Stimulated activated memory B cell treated with anti-CD40 and anti-IgM and Interleukin-4, amounts not matched to agents 10 μg/mL and 1 μg/mL and 100 μg/mL, for 72 hours (primary cell): ENCODE measurements at places on chromosomes 3 and 15.

DNA sequence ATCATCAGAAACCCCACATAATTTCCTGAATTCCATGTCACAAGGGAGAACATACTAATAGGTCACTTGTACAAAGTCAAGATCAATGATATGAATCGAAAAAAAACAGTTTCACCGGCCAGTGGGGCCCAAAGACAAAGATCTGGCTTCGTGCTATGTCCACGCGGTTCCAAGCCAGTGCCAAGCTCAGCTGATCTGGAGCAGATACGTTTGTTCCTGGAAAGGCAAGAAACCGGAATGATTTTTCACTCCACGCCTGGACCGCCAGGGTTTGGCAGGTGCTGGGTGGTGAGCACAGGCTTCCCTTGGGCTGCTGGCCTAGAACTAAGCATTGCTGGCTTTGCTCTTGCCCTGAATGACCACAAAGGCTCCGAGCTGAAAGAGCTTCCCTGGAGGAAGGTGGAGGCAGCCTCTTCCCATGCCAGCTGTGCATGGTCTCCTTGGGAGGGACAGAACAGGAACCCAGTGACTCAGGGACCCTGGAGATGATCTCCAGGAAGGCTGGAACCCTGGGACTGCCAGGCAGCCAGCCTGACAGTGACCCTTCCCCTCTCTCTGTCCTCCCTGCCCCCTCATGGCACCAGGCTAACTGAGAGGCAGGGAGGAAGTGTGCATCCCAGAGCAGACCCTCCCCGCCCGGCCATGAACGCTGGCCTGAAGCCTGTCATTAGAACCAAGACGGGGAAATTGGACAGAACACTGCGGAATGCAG lies 40.9 kb downstream of the TRPM1 start:
- H3K4me3 ChIP-seq = no peak overlapping the region
- peaks cover 5% of the 10 kb centered on the region for H3K4me1 ChIP-seq
- H3K36me3 ChIP-seq = peaks cover 5% of the 10 kb centered on the region
- H3K27ac ChIP-seq = no peak overlapping the region
- ATAC-seq = no peak

DNA sequence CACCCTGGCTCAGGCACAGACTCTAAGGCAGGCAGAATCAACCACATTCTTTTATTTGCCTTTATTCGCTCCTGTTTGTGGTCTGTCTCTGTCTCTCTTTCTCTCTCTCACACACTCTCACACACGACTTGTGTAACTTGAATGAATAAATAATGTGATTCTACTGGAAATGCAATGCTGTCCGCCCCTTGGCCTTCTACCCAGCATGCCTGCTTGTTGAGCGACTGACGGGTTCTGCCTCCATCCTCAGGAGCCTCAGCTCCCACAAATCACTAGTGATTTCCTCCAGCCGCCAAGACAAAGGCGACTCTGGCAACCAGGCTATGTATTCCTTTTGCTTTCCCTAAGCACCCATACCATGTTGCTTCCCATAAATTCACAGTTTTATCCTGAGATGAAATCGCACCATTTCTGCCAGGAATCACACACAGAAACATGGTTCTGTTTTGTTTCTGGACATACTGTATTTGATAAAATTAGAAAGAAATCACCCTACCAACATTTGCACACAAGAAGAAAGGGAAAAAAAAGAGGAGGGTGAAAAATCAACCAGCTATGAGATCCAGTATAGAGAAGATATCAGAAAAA lies 460.8 kb downstream of the MAGI1 start:
- no peak overlapping the region for H3K27ac ChIP-seq
- H3K4me1 ChIP-seq = no peaks in the 10 kb centered on the region
- H3K4me3 ChIP-seq = no peak overlapping the region

GRCh38 chr3:27176256-27176655 lies 192.9 kb downstream of the NEK10 start:
- no peak overlapping the region for H3K27ac ChIP-seq
- H3K36me3 ChIP-seq = no peaks in the 10 kb centered on the region
- peak; percentile 43 for ATAC-seq
- no peaks in the 10 kb centered on the region for H3K27me3 ChIP-seq
- no peak overlapping the region for H3K4me3 ChIP-seq

DNA sequence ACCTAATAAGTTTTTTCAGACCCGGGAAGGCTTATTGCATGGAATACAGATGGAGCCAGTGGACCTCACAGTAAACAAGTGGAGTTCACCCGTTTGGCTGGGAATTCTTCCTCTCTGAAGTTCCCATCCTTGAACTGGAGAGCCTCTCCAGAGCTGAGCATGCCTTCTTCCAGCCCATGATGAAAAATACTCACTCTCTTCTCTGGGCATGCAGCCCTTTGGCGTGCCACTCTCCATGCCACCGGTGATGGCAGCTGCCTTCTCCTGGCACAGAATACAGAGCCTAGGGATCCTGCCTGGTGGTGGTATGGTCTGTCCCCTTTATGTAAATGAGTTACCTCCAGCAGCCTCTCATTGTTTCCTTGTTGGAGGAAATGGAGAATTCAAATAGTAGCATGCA lies 150.8 kb downstream of the LEKR1 start:
- no peaks in the 10 kb centered on the region for H3K27me3 ChIP-seq
- H3K27ac ChIP-seq = peak overlapping the region; percentile 99
- peaks cover 6% of the 10 kb centered on the region for H3K36me3 ChIP-seq
- ATAC-seq = no peak
- H3K4me1 ChIP-seq = peaks cover 38% of the 10 kb centered on the region

- peaks cover 6% of the 10 kb centered on the region for H3K4me1 ChIP-seq
- no peak overlapping the region for H3K4me3 ChIP-seq
- H3K36me3 ChIP-seq = no peaks in the 10 kb centered on the region
- no peak overlapping the region for H3K27ac ChIP-seq
- ATAC-seq = no peak
Measured at GRCh38 chr15:62486041-62486440, 321.0 kb upstream of the C2CD4B start.

GRCh38 chr15:25415217-25415616 lies 23.6 kb downstream of the UBE3A start:
- no peak overlapping the region for H3K27ac ChIP-seq
- H3K27me3 ChIP-seq = no peaks in the 10 kb centered on the region
- no peak for ATAC-seq
- H3K4me1 ChIP-seq = peaks cover 73% of the 10 kb centered on the region

DNA sequence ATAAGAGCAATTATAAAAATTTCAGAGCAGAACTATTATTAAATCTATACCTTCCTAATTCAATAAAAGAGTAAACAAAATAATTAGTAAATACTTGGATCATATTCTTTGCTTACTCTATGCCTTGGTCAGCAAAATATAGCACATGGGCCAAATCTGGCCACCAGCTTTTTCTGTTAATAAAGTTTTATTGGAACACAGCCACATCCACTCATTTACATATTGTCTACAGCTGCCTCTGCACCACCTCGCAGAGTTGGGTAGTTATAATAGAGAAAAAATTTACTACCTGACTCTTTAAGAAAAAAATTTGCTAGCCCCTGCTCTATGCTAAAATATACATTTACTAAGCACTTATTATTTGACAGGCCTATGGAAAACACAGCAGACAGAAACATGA lies 32.2 kb upstream of the GANC start:
- no peak overlapping the region for H3K27ac ChIP-seq
- no peak overlapping the region for H3K4me3 ChIP-seq
- H3K27me3 ChIP-seq = no peaks in the 10 kb centered on the region
- no peak for ATAC-seq
- peaks cover 48% of the 10 kb centered on the region for H3K36me3 ChIP-seq

- H3K27me3 ChIP-seq = no peaks in the 10 kb centered on the region
- H3K27ac ChIP-seq = no peak overlapping the region
- no peak overlapping the region for H3K4me3 ChIP-seq
- peaks cover 75% of the 10 kb centered on the region for H3K36me3 ChIP-seq
- ATAC-seq = no peak
- H3K4me1 ChIP-seq = no peaks in the 10 kb centered on the region
Measured at GRCh38 chr3:113454630-113455029, 13.3 kb upstream of the CFAP44 start.

DNA sequence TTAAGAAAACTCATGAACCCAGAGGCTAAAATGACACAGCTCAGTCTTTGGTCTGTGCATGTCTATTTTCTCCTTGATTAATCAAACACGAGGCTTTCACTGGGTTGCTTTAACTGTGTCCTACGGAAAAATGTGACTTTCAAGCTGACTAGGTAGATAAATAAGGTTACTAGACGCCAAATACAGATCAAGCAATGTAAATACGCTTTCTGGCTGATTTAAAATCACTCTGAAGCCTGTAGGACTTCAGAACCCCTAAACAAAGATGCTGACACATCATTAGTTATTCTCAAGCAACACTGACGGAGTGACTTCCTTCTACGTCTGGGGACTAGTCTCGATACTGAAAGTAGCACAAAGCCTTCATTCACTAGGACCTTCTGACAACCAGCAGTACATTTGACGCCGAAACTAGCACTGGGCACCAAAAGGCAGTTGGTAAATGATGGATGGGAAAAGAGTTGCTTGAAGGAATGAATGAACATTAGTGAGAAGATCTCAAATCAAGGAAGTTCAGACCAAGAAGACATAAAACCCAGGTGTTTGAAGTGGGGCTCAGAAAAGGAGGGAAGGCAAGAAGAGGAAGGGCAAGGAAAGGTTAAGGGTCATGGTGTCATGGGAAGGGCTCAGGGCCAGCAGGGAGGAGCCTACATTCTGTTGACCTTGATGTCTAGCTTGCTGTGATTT lies 67.1 kb upstream of the CDV3 start:
- H3K27me3 ChIP-seq = no peaks in the 10 kb centered on the region
- H3K36me3 ChIP-seq = no peaks in the 10 kb centered on the region
- peak; percentile 92 for ATAC-seq
- peaks cover 13% of the 10 kb centered on the region for H3K4me1 ChIP-seq
- peak overlapping the region; percentile 90 for H3K27ac ChIP-seq
- H3K4me3 ChIP-seq = peak overlapping the region; percentile 70

- no peaks in the 10 kb centered on the region for H3K36me3 ChIP-seq
- no peak for ATAC-seq
- H3K27me3 ChIP-seq = peaks cover 7% of the 10 kb centered on the region
- H3K27ac ChIP-seq = no peak overlapping the region
- peaks cover 7% of the 10 kb centered on the region for H3K4me1 ChIP-seq
- peak overlapping the region; percentile 58 for H3K4me3 ChIP-seq
Measured at GRCh38 chr15:49421991-49422390, 1.1 kb upstream of the FGF7 start.

DNA sequence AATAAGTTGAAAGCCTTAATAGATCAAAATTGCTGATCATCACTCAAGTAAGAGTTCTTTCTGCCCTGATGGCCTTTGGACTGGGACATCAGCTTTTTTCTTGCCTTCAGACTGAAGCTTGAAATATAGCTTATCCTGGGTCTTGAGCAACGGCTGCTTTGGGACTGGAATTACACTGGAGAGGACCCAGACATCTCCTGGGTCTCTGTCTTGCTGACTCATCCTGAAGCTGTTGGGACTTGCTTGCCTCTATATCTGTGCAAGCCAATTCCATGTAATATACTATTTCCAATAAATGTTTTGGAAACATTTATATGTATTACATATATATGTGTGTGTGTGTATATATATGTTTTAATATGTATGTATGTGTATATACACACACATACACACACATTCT lies 260.2 kb downstream of the PDZRN3 start:
- no peak overlapping the region for H3K27ac ChIP-seq
- no peaks in the 10 kb centered on the region for H3K4me1 ChIP-seq
- H3K36me3 ChIP-seq = no peaks in the 10 kb centered on the region
- H3K4me3 ChIP-seq = no peak overlapping the region
- ATAC-seq = no peak
- no peaks in the 10 kb centered on the region for H3K27me3 ChIP-seq

GRCh38 chr3:79994397-79994796 lies 226.6 kb upstream of the ROBO1 start:
- no peaks in the 10 kb centered on the region for H3K27me3 ChIP-seq
- H3K27ac ChIP-seq = no peak overlapping the region
- H3K4me1 ChIP-seq = no peaks in the 10 kb centered on the region

DNA sequence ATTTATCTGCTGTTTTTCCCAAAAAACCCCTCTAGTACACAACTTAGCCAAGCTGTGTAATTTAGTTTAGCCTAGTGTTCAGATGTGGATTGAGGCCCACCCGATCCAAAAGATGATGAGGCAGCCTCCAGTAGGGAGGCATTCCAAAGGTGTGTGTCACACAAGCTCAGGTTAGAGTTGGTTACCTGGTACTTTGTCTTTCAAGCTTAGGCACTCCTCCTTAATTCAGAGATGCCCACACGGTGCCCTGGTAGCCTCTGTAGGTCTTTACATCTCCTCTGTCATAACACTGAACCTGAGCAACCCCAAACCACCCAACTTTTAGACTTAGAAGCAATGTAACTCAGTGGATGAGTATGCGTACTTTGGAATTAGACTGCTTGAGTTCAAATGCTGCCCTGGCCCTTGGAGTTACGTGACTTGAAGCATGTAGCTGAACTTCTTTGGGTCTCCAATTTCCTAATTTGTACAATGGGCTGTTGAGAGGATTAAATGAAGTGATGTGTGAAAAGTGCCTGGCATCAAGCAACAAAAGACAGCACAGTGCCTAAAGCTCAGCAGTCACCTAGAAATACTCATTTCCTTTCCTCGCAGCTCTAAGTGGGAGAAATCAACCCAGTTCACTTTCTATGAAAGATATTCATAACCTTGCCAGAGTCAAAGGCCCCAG lies 284.6 kb upstream of the RARB start:
- no peak for ATAC-seq
- H3K27ac ChIP-seq = no peak overlapping the region
- no peaks in the 10 kb centered on the region for H3K27me3 ChIP-seq
- no peak overlapping the region for H3K4me3 ChIP-seq
- H3K4me1 ChIP-seq = no peaks in the 10 kb centered on the region
- H3K36me3 ChIP-seq = no peaks in the 10 kb centered on the region
